ENCODE measurements at places on chromosomes 12 and 14.

DNA sequence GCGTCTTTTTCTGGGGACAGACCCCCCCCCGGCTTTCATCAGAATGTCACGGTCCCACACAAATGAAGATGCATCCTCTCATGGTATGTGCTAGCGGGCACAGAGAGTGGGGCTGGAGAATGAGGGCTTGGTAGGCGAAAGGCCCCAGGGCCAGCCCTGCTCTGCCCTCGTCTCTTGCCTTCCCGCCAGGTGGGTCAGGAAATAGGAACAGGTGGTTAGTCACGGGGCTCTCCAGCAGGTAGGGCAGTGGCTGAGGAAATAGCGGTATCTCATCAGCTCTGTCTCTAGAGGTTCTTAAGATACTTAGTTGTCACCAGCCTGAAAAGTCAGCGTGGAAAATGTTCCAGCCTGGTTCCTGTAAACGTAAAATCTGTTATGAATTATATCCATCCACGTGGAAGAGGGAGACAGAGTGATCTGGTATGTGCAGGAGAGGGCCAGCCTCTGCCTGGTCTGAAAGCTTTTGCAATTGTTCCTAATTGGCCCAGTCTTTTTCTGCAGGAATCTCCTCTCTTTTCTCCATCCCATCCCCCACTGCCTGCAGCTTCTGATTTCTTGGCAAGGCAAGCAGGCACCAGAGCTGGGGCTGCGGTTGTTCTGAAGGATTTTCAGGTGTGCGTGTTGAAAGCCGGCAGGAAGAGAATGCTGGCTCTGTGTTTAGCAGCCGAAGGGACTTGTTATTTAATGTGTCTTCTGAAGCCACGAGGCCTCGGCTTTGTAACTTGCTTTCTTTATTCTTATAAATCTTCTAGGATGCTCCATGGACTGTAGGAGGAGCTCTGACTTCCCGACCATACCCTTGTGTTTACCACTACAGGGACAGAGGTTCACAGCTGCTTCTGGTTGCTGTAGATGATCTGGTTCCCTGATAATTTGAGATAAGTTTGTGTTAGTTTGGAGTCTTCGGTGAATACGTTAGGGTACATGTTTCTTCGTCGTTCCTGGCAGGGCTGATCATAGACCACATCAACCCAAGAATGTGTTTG, 131.1 kb downstream of the CACNA1C start:
- no peak for DNase-seq

DNA sequence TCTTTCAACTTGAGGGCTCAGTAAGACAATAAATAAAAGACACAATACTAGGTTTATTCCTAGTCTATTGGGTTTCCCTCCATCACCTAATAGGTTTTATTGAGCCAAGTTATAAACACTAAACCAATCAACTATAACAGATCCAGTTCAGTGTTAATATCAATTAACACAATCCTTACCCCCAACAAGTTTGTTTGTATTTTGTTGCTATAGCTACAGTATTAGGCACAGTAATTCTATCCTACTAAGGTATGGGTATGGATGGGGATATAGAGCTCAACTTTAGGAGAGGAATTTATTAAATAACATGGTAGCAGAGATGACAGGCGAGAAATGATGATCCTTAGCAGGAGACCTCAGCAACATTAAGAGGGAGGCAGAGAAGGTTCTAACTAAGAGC, 13.3 kb downstream of the PPP4R3A start:
- DNase-seq = no peak

GRCh38 chr12:52415870-52416750, 10.0 kb upstream of the KRT82 start:
- DNase-seq = no peak

DNA sequence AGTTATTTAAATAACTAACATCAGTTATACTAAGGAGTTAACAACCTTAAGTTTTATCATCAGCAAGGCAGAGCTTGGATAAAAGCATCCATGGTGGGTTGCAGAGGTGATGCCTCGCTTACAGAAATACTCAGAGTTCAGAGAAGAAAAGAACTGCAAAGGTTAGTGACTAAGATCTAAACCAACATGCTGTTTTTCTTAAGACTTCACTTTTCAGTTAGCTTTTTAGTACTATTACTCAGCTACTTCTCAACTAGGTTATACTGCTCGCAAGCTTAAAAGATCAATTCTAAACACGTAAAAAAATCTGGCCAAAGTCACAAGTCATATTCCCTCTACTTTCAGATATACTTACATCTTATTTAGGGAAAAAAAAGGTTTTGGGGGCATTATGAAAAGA, 2.8 kb downstream of the PPP1CC start:
- DNase-seq = no peak

- DNase-seq = no peak
Measured at GRCh38 chr12:38872561-38872960, 32.8 kb downstream of the CPNE8 start.

DNA sequence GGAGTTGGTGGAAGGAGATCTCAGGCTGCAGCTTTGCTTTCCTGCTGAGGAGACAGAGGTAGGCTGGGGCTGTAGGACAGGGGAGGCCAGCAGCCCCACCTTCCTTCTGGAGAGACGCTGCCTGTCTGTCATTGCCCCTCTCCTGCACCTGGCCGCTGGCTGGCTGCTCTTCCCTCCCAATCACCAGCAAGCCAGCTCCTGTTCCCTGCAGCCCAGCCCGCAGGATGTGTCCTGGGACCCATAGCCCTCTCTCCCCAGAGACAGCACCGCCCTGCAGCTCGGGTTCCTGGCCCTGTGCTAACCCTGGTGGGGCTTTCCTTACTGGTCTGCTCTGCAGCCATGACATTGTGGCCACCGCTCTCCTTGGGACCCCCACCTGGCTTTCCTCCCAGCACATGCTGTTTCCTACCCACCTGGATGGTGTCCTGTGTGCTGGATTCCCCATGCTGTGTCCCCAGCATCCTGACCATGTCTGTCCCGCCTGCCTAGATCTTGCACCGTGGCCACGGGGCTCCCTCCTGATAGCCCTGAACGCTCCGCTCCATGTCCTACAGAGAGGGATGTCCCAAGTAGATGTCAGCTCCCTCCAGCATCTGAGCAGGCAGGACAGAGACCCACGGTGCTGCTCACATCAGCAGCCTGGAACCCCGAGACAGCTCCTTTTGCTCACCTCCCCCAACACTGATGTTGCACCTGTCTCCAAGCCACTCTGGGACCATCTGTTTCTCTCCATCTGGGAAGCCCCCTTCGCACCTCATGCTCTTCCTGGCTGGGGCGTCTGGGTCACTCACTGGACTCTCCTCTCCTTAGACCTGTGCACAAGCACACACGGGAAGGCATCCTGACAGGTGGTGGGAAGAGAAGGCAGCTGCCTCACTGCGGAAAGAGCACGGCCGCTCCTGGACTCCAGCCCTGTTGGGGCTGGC, 1.1 kb upstream of the MTA1 start:
- DNase-seq = no peak

DNA sequence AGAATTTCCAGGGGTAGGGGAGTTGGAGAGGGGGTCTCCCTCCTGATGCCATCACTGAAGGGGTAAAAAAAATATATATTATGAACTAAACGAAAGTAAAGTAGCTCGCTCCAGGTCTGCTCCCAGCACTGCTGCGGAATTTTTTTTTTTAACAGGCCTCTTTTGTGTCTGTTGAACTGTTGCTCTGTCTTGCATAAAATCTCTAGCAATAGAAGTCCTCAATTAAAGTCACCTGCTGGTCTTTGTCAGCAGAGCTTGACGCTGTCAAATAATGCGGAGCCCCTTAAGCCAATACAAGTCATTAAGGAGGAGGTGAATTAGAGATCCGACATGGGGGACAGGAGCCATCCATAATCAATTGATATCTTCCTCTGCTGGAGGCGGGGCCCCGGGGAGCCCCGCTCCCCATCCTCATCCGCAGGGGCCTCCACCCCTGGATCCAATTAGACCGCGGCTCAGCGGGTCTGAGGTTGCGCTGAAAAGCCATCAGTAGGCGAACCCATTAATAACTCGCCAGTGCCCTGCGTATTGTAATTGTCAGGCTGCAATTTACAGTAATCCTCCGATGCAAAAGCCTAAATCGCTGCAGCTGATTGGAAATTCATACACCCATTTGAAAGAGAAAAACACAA, 85.6 kb downstream of the DICER1 start:
- no peak for DNase-seq

DNA sequence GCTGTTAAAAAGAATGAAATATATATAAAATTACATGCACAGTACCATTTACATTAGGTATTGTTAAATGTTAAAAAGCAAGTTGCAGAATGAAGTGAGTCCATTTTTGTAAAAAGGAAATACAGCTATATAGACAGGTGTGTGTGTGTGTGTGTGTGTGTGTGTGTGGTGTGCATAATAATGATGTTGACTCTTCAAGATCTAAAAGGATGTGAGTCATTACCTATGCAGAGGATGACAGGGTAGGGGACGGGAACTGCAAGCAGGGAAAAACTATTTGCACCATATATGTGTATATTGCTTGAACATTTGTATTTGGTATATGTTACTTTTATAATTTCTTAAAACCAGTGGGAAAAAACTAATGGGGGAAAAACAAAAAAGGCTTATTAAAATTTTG, 3.1 kb downstream of the C14orf39 start:
- no peak for DNase-seq

GRCh38 chr12:50929831-50930230, 22.5 kb upstream of the HIGD1C start:
- no peak for DNase-seq

DNA sequence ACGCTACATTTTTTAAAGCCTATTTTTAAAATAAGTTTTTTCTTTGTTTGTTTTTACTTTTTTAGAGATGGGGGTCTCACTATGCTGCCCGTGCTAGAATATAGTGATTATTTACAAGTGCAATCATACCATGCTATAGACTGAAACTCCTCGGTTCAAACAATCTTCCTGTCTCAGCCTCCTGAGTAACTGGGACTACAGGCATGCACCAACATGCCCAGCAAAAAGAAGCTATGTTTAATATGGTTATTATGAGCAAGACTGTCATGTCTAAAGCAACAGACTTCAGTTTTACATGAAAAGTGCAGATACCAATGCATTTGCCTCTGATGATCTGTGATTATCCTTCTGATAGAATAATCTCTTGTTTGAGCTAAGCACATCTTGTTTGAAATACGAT, 45.6 kb upstream of the SGPP1 start:
- no peak for DNase-seq

GRCh38 chr12:80821513-80822000, 104.8 kb downstream of the MYF5 start:
- DNase-seq = no peak

GRCh38 chr12:44972746-44973421, 78.0 kb downstream of the DBX2 start:
- DNase-seq = no peak

Data from esophagus squamous epithelium (tissue), 5 donors.